Right lung (tissue), 10 donors: ENCODE measurements at places on chromosomes 6 and 20.

DNA sequence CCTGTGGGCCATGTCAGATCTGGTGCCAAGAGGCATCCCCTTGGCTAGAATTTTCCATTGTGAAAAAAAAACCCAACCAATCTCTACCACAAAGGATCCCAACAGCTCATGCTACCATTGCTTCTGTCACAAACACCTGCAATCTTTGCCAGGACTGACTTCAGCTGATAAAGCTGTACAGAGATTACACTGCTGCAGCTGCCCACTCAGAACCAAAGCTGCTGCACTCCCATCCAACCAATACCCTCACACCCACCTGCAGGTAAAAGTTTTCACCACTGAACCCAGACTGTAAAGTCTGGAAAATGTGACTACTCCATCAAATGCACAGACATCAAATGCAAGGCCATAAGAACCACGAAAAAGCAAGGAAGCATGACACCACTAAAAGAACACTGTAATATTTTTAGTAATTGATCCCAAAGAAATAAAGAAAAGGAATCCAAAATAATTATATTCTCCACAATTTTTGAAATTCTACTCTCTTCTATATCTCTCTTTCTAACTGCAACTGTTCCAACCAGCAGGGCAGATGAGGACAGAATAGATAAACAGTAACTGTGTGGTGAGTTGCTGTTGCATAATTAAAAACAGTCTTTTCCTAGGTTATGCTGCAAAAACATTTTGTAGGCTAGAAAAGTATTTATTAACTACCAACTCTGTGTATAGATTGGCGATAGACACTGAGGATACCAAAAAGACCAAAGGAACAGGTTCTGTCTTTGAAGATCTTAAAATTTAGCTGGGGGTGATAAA lies 128.0 kb upstream of the MCHR2 start:
- DNase-seq, result no peak

- no peak for DNase-seq
Measured at GRCh38 chr6:163984124-163984936, 569.8 kb downstream of the QKI start.

- DNase-seq, result peak; percentile 80
Measured at GRCh38 chr6:163416557-163417253, 2.2 kb downstream of the QKI start.

DNA sequence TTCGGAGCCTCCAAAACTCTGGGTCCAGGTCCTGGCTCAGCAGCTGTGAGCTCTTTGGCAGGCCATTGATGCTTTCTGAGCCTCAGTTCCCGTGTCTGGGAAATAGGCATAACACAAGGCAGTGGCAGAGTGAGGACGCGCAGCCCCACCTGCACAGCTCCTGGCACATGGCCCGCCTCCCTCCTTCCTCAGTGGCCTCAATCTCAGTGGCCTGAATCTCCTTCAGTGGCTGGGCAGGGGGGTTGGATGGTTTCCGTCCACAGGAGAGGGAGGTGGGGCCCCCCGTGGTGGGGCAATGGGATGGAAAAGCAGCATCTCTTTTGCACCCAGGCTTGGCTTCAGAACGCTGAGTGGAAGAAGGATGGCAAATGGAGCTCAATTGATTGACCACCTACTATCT lies 5.1 kb downstream of the RSPO4 start:
- DNase-seq, result no peak

GRCh38 chr20:1467355-1468116 lies 887 bp upstream of the NSFL1C start:
- no peak for DNase-seq
